ENCODE measurements at places on chromosomes 16 and 17.

DNA sequence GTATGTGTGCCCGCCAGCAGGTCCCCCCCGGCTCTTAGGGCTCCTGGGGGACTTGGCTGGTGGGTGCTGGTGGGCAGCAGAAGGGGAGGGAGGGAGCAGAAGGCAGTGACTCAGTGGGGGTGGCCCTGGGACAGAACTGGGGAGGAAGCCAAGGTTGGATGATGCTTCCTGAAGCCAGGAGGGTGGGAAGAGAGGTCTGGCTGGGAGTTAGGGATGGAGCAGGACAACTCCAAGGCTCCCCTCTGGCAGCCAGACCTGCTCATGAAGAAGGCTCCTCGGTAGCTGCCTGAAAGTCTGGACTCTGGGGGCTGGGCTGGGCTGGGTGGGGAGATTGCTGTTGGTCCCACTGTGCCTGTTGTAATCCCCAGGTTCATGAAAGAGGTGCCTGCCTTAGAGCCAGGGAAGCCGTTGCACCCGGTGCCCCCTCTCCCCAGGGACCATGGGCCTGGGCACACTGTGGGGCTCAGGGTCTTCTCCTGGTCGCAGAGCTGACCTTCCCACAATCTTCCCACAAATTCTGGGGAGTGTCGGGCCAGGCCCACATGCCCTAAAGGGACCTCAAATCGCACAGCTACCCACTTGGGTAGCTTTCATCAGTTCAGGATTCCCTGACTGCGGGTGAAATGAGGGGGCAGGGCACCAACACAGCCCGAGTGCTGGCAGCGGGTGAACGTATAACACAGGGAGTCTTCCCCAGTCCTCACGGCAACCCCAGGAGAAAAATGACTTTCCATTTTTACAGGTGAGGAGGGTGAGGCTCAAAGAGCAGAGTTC, 1.1 kb upstream of the PLEKHG4 start:
- no peak for DNase-seq

- no peak for DNase-seq
Observed at GRCh38 chr17:67534941-67535340, 157.9 kb downstream of the PITPNC1 start.

DNA sequence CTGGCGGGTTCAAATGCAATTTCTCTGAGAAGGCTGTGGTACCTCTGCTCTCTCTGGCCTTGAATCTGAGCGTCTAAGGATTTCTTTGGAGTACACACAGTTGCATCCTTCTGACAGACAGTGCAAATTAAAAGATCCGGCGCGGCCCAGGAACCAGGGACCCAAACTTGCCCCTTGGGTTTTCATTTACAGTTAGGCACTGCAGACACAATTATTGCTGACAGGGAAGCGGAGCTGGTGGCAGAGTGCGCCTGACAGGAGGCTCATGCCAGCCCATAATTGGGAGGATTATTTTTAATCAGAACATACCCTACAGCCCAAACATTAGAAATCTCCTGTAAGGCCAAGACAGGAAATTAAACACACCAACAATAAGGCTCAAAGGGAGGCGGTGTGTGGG, 1023.4 kb upstream of the RBFOX1 start:
- no peak for DNase-seq

GRCh38 chr16:74561626-74562025, 45.3 kb downstream of the GLG1 start:
- no peak for DNase-seq

DNA sequence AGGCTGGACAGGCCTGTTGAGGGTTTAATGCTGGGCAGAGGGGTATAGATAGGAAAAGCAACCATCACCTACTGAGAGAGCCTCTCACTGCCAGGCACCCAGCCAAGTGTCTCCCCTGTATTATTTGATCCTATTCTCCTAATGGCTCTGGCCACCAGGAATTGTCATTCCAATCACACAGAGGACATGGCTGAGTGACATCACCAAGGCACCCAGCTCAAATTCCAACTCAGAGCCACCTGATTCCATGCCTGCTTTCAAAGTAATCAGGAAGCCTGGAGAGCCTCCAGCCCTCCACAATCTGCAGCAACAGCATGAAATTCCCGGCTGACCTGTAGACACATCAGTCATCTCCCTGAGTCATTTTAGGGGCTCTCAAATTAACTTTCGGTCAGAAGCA, 368.9 kb upstream of the C16orf82 start:
- no peak for DNase-seq

- DNase-seq = no peak
Observed at GRCh38 chr17:62986549-62986948, 20.5 kb downstream of the TANC2 start.
